ENCODE measurements at places on chromosomes 2 and 18.

DNA sequence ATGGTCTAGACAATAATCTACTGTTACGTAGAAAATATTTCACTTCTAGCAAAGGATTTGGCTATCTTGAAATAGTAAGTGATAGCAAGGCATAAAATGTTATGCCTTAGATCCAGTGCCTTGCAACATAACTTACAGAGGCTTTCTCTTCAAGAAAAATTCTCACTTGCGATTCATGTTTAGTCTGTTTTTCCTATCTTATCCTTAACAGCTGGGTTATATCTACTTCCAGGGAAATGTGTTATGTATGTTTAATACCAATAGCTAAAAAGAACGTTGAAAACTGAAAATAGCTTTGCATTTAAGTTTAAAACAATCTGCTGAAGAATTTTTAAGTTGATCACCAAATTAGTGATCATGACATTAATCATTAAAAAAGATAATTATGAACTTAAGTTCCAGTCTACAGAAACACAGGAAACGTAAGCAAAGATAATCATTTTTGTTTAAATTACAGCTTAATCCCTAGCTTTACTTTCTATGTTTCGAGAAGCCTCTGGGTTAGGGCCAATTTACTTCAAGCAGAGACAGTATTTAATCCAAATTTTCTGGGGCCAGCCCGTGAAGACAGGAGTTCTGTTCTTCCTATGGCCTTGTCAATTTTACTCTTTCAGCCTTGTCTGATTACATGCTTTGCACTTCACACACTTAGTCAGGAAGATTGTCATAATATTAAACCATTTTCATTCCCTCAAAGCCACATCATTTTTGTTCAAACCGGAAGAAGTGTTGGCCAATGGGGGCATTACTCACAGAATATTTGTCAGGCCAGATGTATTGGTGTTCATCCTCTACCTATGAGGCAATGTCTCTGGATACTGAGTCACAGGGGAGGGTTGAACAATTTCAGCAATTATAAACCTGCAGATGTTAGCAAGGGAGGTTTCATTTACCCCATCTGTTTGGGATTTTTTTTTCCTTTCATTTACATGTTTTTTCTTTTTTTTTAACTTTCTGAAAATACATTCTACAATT, 1132.9 kb upstream of the ZEB2 start:
- DNase-seq: peak; percentile 31

DNA sequence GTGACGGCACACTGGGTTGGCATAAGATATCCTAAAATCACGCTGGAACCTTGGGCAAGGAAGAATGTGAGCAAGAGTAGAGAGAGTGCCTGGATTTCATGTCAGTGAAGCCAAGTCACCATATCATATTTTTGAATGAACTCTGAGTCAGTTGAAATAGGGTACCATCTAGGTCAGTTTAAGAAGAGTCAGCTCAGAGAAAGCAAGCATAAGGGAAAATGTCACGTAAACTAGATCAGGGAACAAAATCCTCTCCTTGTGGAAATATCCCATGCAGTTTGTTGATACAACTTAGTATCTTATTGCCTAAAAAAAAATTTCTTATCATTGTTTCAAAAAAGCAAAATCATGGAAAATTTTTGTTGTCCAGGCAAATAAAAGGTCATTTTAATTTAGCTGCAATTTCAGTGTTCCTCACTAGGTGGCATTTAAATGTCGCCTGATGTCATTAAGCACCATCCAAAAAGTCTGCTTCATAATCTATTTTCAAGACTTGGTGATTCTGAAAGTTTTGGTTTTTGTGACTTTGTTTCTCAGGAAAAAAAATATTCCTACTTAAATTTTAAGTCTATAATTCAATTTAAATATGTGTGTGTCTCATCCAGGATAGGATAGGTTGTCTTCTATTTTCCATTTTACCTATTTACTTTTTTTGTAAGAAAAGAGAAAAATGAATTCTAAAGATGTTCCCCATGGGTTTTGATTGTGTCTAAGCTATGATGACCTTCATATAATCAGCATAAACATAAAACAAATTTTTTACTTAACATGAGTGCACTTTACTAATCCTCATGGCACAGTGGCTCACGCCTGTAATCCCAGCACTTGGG, 19.6 kb downstream of the RSAD2 start:
- no peak for DNase-seq

- no peak for DNase-seq
Measured at GRCh38 chr2:73359915-73360697, 25.5 kb upstream of the ALMS1 start.

- DNase-seq: no peak
Measured at GRCh38 chr2:226334981-226335720, 464.5 kb downstream of the IRS1 start.

- no peak for DNase-seq
Measured at GRCh38 chr2:231201475-231201814, 3.0 kb downstream of the ARMC9 start.

DNA sequence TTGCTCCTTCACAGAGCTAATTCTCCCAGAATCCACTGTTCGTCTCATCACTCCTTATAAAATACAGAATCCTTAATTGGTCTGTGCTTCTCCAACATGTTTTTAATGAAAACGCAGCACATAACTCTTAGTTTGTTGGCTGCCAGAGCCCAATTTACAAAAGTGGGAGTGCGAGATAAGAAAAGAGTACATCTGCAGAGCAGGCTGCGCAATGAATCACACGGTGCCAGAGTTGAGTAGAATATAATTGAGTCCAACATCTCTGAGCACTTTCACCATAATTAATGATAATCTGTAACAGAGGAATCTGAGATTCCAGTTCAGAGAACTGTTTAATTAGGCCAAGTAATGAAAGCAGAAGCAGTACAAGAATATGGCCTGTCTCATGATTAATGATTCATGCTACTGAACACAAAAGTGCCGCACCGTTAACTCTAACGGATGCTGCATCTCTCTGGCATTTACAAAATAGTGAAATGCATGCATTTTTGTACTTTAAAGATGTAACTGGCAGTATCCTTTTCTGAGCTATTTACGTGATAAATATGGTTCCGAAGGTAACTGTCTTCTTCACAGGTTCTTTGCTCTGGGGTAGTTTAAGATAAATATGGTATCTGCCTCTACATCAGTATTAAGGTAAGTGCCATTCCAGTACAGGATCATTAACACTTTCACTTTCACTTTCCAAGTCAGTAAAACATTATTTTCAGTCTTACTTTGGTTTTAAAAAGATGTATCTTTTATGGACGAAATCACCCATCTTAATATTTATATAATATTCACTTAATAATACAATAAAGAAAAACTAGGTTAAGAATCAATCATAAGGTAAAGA, 785.6 kb downstream of the NR4A2 start:
- no peak for DNase-seq

DNA sequence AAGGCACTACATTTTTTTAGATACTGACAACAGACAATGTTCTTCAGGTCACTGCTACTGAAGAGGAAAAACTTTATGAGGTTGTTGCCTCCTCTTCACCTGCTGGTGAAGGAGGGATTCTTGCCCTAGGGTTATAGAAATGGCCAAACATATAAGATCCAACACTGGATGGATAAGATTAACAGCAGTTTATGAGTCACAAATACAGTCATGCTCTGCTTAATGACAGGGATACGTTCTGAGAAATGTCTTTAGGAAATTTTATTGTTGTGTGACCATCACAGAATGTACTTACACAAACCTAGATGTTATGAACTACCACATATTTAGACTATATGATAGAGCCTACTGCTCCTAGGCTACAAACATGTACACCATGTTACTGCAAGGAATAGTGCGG, 57.4 kb upstream of the AMMECR1L start:
- no peak for DNase-seq

- DNase-seq: no peak
Measured at GRCh38 chr18:50013363-50014138, 181.4 kb downstream of the MYO5B start.

DNA sequence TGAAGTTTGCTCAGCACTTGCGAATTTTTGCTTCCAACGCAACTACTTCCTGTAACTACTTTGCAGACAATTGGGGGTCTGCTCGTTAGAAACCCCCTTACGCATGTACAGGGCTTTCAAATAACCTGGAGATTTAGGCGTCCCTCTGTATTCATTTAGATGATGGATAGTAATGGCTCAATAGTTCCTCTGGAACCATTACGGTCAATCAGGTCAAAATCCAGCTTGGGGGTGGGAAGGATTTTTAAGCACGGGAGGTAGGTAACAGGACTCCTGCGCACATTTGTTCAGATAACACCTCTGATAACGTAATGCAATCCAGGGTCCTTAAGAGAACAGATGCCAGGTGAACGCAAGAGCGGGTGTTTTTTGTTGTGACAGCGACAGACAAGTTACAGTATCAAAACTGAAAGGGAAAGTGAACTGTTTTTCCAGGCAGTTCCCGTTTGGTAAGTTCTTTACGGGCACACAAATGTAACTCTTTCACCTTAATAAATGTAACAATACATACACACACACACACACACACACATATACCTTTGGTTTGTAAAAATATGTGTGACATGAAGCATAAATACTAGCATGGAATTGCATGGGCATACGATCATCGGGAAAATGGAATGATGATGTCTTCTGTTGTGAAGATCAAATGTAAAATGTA, 3.8 kb upstream of the OSR1 start:
- peak; percentile 55 for DNase-seq

DNA sequence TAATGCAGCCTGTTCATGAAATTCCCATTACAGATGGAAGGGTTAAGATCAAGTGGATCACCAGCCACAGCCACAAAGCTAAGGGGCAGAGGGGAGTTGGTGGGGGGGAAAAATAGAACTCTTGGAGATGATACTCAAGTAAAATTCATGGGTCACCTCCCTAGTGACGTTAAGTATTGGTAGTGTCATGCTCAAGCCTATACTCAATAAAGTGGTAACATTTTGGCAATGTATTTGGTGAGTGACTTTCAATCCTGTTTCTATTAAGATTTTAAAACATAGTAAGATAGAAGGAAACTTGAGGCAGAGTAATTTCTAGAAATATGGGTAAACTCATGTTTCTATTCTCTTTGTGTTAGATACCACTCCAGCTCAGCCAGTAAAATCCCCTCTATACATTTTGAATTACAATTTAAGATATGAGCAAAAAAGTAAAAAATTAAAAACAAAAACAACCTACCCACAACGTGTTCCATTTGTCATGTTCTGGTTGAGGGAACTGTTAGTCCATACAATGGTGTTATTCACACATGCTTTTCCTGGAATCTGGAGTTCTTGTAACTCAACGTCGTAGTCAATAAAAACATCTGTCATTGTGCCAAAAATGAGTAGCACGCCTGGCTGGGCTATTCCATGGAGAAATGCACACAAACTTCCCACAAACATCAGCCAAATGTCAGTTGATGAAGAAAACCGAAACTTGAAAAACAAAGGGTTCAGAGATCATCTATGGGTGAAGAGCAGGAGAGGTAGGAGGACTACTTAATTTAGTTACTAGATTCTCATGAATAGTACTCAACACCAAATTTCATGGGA, 18.1 kb downstream of the ABCB11 start:
- no peak for DNase-seq

DNA sequence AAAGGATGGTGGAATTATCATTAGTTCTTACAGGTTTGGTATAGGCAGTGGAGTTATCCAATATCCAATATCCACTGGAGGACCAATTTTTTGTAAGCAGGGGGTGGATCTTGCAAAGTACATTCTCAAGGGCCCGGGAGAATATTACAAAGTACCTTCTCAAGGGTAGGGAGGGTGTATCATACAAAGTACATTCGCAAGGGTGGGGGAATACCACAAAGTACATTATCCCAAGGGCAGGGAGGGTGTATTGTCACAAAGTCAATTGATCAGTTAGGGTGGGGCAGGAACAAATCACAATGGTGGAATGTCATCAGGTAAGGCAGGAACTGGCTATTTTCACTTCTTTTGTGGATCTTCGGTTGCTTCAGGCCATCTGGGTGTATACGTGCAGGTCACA, 55.3 kb upstream of the TMEM87B start:
- DNase-seq: no peak

- no peak for DNase-seq
Measured at GRCh38 chr2:44940049-44940494, 1.4 kb upstream of the SIX3 start.

DNA sequence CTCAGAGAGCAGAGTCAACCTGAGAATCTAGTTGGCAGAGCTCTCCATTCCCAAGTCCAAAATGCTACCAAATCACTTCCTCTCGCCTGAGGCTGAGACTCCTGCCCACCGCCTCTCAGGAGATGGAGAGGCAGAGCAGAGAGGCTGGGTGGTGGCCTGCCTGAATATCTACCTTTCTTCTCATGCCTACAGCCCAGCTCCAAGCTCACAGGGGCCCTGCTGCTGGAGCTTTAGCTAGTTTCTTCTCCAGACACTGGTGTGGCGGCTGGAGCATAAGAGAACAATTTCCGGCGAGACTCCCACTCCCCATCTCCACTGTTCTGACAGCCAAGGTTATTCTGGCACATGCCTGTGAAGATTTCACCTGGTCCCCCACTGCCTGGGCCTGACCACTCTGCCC, 8.1 kb upstream of the CYP26B1 start:
- no peak for DNase-seq

DNA sequence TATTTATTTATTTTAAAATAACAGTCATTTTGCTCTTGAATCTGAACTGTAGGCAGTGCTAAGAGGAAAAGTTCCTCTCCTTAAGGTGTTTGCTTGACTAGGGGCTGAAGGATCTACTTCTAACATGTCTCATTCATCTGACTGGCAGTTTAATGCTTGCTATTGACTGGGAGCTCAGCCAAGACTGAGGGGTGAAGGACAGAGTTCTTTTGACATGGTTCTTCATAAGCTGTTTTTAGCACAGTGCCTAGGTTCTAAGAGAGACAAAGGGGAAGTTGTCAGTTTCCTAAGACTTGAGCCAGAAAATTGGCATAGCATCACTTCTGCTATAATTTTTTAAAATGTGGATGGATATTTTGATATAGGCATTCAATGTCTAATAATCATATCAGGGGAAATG, 73.0 kb downstream of the COMMD1 start:
- no peak for DNase-seq

DNA sequence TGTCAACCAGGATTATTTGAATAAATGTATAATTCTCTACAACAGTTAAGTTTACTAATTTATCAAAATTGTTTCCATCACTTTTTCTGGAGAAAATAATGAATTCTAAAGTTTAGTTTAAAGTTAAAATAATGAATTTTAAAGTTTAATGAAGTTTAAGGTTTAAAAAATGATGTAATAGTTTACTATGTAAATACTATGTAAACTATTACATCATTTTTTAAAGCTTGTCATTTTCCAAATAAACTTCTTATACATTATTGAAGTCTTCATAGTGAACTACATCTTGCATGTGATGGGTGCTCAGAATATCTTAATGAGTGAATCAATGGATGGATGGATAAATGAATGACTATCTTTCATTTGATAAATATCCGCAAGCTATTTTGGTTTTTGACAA, 38.8 kb downstream of the CD28 start:
- DNase-seq: no peak

- no peak for DNase-seq
Measured at GRCh38 chr2:189153619-189154018, 25.9 kb downstream of the COL5A2 start.
